Activated CD8-positive, alpha-beta T cell treated with anti-CD3 and anti-CD28 coated beads for 36 hours (primary cell): ENCODE measurements at places on chromosomes 12 and 14. TPM values are rescaled to one million over a fixed set of nuclear protein-coding genes. Genes with fewer than 3 reads are reported as not detected.

MANSC4 gene
- not detected for total RNA-seq

MYH6 gene
- not detected for total RNA-seq

KLRC1 gene
- total RNA-seq: 7.2 TPM

DNA sequence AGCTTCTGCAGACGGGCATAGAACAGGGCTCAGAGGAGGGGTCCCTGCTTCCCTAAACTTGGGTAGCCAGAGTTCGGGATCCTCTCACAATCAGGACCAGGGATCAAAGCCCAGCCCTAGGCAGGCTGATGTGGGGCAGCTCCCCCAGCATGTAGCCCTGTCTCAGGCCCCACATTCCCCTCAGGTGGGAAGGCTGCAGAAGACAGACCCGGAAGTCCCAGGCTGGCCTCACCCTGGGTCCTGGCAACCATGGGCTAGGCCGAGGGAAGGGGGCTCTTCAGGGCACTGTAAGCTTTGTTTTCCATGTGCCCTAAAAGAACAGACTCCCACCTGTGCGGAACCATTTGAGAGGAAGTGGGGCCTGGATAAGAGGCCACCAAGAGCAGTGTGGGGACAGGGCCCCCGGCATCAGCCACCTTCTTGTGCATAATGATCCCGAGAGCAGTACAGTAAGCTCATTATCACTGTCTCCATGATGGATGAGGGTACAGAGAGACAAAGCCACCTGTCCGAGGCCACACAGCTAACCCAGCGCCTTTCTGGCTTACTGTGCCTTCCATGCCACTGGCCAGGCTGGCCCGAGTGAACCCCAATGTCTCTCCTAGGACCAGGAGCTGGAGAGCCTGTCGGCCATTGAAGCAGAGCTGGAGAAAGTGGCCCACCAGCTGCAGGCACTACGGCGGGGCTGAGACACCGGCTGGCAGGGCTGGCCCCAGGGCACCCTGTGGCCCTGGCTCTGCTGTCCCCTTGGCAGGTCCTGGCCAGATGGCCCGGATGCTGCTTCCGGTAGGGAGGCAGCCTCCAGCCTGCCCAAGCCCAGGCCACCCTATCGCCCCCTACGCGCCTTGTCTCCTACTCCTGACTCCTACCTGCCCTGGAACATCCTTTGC, 11.5 kb downstream of the CHGA start:
- DNase-seq: no peak

DNA sequence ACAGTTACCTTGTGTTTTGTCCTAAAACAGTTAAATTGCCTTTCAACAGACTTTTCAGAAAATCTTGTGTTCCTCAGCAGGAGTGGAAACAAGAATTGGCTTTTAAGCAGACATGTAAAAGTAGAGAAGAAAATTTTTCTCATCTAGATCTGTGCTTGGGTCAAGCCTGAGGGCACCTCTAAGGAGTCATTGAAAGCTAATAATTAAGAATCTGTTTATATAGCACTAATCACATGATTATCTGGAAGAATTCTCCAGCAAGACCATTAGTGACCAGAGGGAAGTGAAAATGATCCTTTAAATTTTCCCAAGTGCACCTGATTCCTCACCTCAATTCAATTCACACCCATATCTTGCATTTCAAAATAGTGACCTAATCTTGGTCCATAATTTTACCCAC, 295.0 kb downstream of the DIO2 start:
- no peak for DNase-seq

RFC5 gene
- 59.8 TPM for total RNA-seq

HSPB8 gene
- total RNA-seq: not detected

DNA sequence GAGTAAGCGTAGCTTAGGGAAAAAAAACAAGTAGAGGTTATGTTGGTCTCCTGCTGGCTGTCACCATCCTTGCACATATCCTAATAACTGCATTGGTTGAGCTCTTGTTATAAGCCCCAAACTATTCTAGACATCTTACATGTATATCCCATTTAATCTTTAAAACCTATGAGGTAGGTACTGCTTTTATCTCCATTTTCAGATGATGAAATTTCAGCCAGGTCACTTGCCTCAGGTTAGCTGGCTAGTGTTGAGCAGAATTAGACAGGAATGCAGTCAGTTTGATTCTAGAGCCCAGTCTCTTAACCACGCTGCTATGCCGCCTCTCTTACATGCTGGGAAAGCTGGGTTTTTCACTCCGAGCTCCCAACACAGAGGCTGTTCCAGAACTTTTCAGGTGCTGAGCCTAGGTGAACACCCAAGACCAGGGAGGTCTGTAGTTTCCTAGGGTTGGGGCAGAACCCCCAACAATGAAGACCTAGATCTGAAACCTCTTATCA, 269.9 kb upstream of the RGS6 start:
- DNase-seq: no peak

DNA sequence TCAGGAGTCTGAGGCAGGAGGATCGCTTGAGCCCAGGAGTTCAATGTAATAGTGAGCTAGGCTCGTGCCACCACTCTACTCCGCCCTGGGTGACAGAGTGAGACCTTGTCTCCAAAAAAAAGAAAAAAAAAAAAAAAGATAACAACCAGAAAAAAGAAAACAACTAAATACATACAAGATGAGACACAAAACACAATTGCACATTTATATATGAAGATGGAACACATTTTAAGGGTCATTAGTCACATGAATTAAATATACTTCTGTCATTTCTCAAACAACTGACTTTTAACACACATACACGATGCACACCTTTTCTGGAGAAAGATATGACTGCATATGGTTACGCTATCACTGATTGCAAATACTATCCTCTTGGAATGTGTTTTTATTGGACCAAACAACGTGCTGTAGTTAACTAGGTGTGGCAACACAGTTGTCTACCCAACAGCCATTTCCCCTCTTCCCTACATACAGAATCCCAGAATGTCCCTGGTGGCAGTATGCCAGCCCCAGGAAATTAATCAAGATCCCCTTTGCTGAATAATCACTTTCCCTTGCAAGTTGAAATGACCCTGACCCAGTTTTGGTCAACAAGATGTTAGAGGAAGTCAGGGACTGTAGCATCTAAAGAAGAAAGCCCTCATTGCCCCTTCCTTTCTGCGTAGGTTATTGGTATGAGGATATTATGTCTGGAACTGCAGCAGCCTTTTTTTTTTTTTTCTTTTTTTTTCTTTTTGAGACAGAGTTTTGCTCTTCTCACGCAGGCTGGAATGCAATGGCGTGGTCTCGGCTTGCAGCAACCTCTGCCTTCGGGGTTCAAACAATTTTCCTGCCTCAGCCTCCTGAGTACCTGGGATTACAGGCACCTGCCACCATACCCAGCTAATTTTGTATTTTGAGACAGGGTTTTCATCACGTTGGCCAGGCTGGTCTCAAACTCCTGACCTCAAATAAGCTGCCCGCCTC, 5.6 kb upstream of the MYL6B start:
- DNase-seq: no peak

- DNase-seq: no peak
These were observed 100.7 kb downstream of the VCPKMT start for GRCh38 chr14:50015716-50016115.

DNA sequence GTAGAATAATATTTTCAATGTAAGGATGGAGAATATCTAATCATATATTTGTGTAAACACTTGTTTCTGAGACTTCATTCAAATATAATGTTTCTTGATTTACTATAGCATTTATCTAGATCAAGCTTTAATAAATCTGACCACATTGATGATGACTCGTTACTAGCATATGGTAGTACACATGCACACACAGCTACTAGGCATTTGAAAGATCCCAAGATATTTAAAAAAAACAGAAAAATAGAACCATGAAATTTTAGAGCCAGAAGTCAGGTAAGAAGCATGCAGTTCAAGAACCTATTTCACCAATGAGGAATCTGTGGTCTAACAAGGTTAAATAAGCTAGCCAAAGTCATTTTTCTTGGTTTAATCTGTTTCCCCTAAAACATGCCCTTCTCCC, 32.0 kb downstream of the DCP1B start:
- no peak for DNase-seq

- no peak for DNase-seq
These were observed 24.9 kb upstream of the FZD10 start for GRCh38 chr12:130137040-130138018.

RHOJ gene
- total RNA-seq: not detected

KCNK13 gene
- not detected for total RNA-seq

DNA sequence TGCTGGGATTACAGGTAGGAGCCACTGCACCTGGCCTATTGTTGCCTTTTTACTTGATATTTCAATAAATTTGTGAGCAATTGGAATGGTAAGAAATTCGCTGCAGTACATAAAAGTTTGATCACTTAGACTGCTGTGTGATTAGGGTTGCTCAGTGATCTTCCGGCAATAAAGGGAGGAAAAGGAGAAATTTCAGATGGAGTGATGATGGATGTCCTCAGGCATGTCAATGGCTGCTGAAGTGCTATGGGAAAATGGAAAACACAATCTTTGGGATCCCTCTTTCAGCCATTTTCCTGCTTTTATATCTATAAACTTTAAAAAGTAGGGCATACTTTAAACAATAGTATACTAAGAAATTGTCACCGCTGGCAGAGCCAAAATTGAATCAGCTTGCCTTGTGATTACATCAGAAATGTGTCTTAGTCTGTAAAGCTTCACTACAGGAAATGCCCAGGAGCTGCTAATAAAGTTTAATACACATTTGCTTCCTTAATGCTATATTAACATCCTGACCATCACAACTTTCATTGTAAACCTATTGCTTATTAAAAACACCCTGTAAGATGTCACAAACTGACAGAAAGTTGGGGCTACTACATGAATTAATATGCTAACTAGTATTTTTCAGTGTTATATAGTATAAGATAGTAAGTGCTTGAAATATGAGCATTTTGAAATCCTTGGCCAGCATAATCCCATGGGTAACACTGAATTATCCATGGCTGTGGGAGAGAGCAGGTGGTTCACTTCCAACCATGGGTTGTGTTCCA, 13.7 kb upstream of the FBXL14 start:
- DNase-seq: no peak

TCTN2 gene
- 2.3 TPM for total RNA-seq

GRCh38 chr14:81480741-81481140, 52.9 kb downstream of the SEL1L start:
- no peak for DNase-seq

DNA sequence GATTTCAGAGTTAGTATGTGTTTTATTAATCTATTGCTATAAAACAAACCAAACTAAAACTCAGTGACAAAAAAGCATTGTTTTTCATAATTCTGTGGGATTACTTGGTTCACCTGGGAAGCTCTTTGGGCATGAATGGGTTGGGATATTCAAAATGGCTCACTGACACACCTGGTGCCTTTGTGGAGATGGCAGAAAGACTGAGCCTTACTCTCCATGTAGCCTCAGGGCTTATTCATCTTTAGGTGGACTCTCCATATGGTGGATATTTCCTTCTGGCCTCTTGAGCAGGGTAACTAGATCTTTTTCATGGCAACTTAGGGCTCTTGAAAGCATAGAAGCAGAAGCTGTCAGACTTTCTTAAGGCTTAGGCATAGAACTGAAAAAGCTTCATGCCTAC, 1102.8 kb upstream of the SEL1L start:
- no peak for DNase-seq

GRCh38 chr14:77023001-77023996, 5.2 kb downstream of the IRF2BPL start:
- peak; percentile 77 for DNase-seq

DNA sequence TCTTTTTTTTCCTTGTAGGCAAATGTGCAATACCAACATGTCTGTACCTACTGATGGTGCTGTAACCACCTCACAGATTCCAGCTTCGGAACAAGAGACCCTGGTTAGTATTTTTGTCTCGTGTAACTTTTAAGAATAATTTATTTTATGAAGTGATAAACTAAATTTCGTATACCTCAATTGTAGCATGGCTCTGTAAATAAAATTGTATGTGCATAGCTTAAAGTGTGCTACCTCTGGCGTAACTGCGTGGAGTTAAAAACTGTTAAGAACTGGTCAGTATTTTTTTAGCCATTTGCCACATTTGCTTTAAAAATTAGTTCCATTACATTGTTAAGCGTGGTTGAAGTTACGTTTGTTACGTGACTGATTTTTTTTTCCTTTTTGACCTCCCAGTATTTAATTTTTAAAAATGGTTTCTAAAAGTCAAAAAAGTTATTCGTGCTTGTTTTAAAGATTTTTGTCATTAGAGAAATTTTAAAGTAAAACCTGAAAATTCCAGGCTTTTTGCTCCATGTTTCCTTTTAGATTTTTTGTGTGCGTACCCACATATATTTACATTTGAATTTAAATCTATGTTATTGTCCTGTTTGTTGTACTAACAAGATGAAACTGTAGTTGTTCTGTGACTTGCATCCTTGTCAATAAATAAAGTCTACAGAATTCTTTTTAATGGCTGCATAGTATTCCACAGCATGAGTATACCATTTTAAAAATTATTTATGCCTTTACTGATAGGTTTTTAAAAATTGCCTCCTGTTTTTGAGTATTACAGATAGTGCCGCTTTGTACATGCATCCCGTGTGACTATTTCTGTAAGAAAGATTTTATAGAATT, 1.4 kb downstream of the MDM2 start:
- no peak for DNase-seq

TTC6 gene
- not detected for total RNA-seq

DNA sequence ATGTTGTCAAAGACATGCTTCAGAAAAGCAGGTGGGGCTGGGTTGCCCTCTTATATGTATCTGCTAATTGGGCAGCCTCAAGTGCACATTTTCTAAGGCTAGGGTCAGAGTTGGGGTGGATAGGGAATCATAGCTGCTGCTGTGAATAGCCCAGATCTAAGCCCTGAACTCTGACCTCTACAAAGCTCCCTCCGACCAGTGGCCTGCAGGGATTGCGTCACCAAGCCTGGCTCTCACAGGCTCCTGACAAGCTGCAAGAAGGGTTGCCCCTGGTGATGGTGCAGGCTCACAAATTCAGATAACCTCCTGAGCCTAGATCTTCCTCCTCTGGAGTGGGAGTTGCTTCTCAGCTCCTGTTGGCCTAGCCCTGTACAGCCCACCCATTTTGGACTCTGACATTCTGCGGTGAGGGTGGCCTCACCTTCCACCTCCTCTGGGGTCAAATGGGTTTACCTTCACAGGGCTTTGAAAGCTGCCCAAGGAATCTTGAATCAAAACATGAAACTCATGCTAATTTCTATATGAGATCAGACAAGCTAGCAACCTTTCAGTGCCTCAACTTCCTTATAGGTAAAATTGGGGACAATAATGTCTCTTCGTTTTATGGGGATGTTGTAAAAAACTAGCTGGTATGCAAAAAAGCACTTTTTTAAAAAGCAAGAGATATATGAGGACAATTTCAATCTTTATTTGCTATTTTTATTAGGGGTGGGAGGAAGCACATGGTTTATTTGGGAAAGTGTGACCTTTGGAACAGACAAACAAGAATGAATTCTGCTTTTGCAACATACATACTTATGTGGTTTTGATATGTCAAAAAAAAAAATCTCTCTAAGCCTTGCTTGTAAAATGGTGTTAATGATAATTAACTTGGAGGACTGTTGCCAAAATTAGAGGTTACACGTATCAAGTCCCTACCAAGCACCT, 4.9 kb upstream of the SUSD6 start:
- DNase-seq: no peak

- no peak for DNase-seq
These were observed 18.7 kb upstream of the EPYC start for GRCh38 chr12:91023326-91024004.

THTPA gene
- 5.1 TPM for total RNA-seq

- no peak for DNase-seq
These were observed 1104.7 kb upstream of the TMEM132C start for GRCh38 chr12:127162307-127162706.

- DNase-seq: no peak
These were observed 27.0 kb upstream of the RCOR1 start for GRCh38 chr14:102565331-102565887.
